Stimulated activated CD4-positive, alpha-beta T cell treated with anti-CD3 and anti-CD28 coated beads, TNF-alpha, amount 100 ng/mL, for 4 hours (primary cell): ENCODE measurements at places on chromosomes 7 and 10.

GRCh38 chr10:69994262-69994661 is 58.4 kb upstream of the MACROH2A2 start:
- DNase-seq: no peak

- DNase-seq: no peak
Measured at GRCh38 chr10:67697724-67698131, 1.7 kb upstream of the CTNNA3 start.

GRCh38 chr7:76356823-76357222 is 2.0 kb downstream of the YWHAG start:
- no peak for DNase-seq

- no peak for DNase-seq
Measured at GRCh38 chr10:115030483-115031200, 62.5 kb upstream of the ATRNL1 start.

GRCh38 chr7:110881721-110882120 is 209.2 kb upstream of the LRRN3 start:
- DNase-seq: no peak

DNA sequence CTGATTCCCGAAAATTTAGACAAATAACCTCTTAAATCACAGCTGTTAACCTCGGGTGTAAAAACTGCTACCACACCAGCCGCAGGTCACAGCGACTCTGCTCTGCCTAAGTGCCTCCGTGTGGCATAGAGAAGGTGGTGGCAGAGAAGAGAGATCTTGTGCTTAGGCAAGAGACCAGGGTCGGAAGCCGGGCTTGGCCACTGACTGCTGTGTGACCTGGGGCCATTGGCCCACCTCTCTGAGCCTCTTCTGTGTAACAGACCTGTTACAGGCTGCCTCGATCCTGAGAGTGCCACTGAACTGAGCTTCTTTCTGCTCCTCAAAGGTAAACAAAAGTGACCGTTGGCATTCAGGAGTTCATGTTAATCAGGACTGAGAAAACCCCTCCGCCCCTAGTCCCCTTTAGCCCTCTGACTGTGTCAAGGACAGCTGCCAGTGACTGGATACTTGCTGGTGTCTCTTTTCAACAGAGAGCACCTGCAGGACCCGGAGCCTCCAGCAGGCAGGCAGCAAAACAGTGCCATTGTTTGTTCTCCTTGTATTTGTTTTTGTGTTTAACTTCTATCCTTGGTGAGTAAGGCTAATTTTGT is 36.5 kb downstream of the ZMIZ1 start:
- no peak for DNase-seq
